ENCODE measurements at places on chromosomes 3 and 15. TPM values are rescaled to one million over a fixed set of nuclear protein-coding genes. Genes with fewer than 3 reads are reported as not detected.
A peak's percentile ranks its signal among the peaks of the same experiment; 100 is the strongest.

GRCh38 chr3:40584625-40585189 is 59.9 kb downstream of the ZNF621 start:
- peak; percentile 92 for DNase-seq

DNA sequence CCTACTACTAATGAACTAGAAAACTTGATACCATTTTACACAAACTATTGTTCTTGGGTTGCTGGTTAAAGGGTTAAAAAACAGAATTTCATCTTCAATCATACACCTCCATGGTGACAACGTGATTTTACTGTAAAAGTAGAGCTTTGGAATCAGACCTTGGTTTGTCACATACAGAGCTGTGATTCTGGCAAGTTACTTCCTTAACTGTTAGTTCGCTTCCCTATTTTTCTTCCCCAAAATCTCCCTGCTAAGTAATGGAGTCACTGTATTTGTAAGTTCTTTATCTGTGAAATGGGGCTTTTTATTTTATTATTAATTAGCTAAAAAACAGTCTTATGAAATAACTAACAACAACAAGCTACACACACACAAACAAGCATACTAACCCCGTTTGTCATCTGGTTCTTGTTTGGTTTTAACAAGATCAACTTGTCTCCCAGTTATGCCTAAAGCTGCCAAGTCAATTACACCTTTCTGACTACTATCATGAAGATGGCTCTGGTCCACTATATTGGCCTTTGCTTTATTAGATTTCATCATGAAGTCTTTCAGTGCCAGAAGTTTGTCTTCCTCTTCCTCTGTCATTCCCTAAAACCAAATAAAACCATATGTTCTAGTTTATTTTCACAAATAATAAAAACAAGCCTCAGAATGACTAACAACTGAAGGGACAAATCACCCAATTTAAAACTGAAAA is 38.6 kb downstream of the PIK3R4 start:
- no peak for DNase-seq

DNA sequence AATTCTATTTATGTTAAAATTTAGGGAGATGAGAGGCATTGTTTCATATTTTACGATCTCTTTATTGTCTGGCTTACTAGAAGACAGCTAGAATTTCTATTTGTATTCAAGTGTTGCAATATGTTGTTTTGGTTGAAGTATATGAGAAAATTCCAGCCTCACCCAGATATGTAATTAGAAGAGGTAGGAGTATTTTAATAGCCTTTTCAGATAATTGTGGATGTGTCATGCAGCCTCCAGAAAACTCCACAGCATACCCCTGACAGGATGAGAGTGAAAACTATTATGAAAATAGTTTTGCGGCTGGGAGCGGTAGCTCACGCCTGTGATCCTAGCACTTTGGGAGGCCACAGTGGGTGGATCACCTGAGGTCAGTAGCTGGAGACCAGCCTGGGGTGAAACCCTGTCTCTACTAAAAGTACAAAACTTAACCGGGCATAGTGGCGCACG is 21.5 kb upstream of the USP3 start:
- no peak for DNase-seq

GRCh38 chr15:41822957-41823356 is 4.9 kb upstream of the JMJD7 start:
- DNase-seq: no peak

- no peak for DNase-seq
Observed at GRCh38 chr3:124393340-124393739, 336.9 kb upstream of the UMPS start.

DNA sequence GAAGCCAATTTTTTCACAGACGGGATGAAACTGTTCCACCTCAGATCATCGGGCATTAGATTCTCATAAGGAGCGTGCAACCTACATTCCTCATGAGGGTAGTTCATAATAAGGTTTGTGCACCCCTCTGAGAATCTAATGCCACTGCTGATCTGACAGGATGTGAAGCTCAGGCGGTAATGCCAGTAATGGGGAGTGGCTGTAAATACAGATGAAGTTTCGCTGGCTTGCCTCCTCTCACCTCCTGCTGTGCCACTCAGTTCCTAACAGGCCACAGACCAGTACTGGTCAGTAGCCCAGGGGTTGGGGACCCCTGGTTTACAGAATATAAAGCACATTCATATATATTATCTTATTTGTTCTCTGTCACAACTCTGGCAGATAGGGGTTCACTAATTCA is 2.1 kb upstream of the LIMD1 start:
- DNase-seq: no peak

GRCh38 chr3:125332504-125332903 is 42.6 kb downstream of the ZNF148 start:
- no peak for DNase-seq

DNA sequence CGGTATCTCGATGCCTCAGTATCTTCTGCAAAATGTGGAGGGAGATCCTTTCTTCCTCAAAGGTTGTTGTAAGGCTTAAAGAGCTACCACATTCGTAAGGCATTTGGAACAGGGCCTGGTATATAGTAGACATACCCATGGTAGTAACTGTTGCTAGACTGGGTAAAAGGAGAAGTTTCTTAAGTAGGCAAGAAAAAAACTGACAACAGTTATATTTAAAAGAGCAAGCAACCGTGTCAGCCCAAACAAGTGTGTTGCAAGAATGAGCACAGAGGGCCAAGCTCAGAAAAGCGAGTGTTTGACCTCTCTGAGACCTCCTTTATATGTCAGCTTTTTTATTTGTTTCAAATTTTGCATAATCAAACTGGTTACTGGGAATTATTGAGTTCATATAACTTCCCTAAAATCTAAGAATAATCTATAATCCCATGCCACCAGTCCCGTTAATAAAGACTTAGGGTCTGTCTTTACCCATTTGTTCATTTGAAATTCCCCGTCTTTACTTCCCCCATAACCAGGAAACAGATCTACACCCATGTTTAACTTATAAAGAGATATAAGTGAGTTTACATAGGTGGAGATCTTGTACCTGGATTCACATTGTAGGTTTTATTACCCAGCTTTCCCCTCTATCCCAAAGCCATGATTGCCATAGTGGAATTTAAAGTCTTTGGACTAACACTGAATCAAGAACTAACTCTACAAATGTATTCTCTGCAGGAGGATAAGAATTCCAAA is 7.3 kb downstream of the B3GNT5 start:
- DNase-seq: no peak

- DNase-seq: no peak
Observed at GRCh38 chr15:45094358-45094730, 19.6 kb downstream of the DUOX2 start.

DNA sequence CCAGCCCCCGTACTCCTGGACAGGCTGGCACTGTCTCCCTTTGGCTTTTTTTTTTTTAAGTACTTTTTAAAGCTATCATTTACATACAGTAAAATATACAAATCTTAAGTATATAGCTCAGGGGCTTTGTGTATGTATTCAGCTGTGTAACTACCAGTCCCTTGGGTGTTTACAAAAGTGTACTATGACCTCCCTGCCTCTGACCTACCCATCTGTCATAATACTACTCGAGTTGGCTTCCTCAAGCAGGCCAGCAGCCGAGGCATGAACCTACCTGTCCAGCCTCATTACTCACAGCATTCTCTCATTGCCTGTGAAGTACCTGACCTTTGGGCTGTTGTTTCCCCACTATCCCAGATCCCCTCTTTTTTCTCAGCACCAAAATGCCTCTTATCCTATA is 33.2 kb downstream of the ABHD2 start:
- DNase-seq: no peak

GRCh38 chr3:33385423-33385822 is 54.8 kb downstream of the UBP1 start:
- no peak for DNase-seq

DNA sequence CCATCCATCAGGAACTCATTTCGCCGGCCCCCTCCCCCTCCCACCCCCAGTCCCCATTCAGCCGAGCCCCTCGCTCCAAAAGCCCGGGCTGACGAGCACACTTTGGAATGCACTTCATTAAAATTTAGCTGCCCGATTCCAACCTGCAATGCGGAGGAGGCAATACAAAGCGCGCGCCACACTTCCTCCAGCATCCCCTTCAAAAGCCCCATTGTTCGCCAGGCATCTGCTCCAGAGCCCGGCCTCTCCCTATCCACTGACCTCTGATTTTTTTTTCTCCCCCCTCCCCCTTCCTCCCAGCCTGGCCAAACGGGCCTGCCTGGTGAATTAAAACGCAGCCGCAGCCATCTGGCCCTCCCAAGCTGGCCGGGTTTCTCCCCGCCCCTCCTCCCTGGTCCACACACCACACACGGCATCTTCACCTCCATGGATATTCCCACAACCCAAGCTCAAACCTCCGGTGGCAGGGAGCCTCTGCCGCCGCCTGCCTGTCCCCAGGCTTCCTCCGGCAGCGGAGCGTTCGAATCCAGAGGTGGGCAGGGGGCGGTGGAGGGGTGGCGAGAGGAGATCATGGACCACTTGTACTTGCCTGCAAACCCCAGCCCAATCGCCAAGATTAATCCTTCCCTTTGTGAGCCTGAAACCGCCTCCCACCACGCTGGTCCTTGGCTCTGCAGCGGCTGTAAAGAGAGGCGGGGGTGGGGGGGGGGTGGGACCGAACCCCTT is 441.3 kb downstream of the MAGI1 start:
- peak; percentile 74 for DNase-seq

DNA sequence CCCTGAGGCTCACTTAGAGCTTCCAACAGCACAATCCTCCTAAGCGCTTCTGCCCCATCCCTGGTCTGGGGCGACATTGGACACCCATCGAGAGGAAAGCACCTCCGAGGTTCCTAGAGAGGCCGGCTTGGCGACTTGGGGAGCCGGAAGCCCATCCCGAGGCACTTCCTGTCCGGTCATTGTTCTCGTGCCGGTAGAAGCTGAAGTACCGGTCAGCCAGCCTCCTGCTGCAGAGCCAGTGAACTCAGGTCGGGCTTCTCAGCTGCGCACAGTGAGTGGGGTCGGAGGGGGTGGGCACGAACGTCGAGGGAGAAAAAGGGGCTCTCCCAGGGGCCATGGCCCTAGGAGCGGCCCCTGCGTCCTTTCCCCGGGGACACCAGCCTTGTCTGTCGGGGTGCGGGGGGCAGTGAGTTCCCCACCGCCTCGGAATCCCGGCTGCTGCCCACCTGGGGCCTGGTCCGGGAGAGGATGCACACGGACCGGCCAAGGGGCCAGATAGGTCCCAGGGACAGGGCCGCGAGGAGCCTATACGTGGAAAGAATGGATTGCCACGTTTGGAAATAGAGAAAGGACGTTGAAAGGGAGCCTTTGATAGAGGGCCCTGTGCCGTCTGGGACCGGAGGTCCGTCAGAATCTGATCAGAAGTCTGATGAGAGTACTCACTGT is at the start of gene ZNF35:
Gene ZNF35, plus strand, starts transcription at position 169 of the 666 bp plus-strand sequence. CDS start 2,336 bp downstream, outside the sequence.
- DNase-seq: peak; percentile 82

DNA sequence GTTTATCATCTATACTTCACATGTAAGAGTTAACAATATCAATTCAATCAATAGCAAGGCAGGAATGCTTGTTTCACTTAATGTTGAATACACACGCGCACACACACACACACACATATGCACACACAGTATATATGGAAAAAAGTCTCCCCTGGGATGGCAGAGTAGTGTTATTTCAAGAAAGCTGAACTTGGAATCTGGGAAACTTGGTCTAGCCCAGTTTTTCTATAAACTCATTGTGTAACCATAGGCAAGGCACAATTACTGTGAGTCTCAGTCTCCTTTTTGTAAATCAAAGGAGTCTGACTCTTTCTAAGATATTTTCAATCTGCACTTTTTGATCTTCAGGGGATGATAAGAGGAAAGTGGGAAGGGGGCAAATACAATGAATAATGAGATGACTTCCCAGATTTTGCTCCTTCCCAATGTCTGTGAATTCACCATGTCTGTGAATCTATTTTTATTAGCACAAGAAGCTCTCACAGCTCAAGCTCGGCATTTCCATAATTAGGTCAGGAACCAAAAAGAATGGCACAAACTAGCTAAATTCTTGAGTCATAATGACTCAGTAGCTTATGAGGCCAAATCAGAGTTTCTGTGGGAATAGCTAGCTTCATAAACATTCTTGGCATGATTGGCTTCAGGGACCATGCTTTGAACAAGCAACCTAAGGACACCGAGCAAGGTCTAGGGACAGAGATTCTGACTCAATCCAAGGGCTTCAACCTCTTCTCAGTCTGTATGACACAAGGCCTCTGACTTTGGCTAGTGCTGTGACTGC is 227.4 kb upstream of the DCBLD2 start:
- no peak for DNase-seq

GRCh38 chr3:141306922-141307321 is 61.4 kb upstream of the ZBTB38 start:
- no peak for DNase-seq

- no peak for DNase-seq
Observed at GRCh38 chr15:39741258-39741657, 41.4 kb downstream of the FSIP1 start.

- DNase-seq: no peak
Observed at GRCh38 chr3:155785662-155786295, 20.3 kb downstream of the C3orf33 start.

DNA sequence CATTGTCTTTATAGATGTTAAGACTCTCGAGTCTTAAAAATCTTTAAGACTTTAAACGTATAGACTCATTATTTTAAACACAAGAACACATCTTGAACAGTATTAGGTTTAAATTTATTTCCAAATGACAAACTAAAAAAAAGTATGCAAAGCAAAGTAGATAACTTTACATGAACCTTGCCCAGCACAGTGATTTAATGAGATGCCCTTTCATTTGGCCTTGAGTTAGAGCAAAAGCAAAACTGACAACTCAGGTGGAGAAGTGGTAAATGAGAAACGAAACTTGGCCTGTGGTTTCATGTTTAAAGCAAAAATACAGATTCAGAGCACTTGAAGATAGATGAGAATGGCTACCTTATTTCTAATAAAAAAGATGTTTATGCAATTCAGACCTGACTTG is 8.6 kb downstream of the GPR15 start:
- DNase-seq: no peak

DNA sequence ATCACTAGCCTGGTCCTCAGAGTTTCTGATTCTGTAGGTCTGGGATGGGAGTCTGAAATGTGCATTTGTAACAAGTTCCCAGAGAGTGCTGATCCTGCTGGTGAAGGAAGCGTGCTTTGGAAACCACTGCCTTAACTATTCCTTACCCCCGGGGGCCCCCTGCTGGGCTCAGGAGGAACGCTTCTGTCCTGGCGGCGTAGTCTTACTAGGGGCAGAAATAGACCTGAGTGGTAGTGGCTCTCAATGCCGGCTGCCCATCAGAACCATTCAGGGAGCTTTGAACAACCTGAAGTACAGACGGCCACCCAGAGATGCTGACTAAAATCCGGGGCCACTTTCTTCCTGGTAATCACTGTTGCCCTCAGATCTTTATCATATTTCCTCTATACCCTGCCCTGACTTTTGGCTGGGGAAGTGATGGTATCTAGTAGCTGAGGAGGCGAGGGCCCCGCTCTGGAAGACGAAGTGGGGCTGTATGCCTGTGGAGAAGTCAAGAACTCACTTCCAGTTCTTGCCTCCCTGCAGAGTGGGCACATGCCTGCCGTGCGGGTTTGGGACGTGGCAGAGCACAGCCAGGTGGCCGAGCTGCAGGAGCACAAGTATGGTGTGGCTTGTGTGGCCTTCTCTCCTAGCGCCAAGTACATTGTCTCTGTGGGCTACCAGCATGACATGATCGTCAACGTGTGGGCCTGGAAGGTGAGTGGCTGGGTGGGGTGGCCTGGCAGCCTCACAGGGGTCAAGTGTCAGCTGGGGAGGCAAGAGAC is 16.3 kb upstream of the JMJD7 start:
- DNase-seq: no peak

Gene APOD
- total RNA-seq: 0.57 TPM

Gene TF
- 18.8 TPM for total RNA-seq

Gene TGFBR2
- 26.1 TPM for total RNA-seq

Gene FBXO40
- total RNA-seq: not detected

Gene BNC1
- total RNA-seq: 2.4 TPM

Gene RPSA
- 1,264 TPM for total RNA-seq

Gene SPINK8
- not detected for total RNA-seq

Gene FAM107A
- total RNA-seq: 4.5 TPM

Data from type B pancreatic cell (in vitro differentiated cells).